ENCODE measurements at places on chromosomes 16 and 17.

DNA sequence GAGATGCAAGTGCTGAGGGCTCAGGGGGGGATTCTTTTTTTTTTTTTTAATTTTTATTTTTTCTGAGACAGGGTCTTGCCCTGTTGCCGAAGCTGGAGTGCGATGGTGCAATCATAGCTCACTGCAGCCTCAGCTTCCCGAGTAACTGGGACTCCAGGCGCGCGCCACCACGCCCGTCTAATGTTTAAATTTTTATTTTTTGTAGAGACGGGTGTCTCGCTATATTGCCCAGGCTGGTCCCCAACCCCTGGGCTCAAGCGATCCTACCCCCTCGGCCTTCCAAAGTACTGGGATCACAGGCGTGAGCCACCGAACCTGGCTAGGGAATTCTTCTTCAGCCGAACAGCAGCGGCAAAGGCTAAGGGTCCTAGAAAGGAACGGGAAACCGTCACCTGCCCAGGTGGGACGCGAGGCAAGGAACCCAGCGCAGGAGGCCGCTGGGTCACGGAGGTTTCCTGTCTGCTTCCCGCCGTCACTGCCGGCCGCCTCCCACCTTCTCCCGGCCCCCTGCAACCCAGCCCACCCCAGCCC, 13.3 kb upstream of the OR1F1 start:
- no peak for DNase-seq

DNA sequence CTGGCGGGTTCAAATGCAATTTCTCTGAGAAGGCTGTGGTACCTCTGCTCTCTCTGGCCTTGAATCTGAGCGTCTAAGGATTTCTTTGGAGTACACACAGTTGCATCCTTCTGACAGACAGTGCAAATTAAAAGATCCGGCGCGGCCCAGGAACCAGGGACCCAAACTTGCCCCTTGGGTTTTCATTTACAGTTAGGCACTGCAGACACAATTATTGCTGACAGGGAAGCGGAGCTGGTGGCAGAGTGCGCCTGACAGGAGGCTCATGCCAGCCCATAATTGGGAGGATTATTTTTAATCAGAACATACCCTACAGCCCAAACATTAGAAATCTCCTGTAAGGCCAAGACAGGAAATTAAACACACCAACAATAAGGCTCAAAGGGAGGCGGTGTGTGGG, 1023.4 kb upstream of the RBFOX1 start:
- DNase-seq: no peak

- DNase-seq: no peak
Measured at GRCh38 chr17:64146418-64147109, 16.6 kb upstream of the ERN1 start.

GRCh38 chr17:811051-811784, 29.1 kb downstream of the MRM3 start:
- no peak for DNase-seq

DNA sequence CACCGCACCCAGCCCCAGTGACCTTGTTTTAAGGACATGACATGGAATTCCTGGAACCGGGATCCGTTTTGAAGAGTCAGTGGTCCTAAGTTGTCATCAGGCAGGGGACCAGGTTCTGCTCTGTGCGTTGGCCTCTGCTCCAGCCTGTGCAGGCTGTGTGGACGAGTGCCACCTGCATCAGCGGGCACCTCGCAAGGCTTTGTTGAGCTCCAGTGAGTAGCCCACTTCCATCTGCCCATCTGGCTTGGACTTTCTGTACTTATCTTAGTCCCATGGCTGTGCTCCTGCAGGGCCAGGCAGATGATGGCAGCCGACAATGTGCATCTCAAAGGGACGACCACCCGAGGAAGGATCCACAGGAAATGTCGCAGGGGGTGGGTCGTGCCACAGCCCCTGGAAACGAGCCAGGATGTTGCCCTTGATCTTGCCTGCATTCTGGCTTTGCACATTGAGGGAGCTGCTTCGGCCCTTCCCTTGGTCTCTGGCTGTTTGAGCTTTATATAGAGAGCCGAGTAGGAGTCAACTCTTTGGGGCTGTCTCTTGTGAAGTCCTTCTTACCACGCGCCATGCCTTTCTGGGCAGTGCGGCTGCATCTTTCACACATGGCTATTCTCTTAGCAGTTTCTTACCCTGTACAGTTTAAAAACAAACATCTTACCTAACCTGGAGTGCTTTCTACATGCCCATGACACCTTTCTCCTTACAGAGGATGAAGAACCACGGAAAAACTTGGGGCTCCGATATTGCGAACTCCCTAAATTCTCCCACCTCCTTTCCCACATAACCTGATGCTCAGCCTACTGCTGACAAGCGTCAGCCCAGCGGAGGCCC, 18.3 kb downstream of the KIAA0513 start:
- DNase-seq: no peak

- no peak for DNase-seq
Measured at GRCh38 chr17:8048736-8049135, 9.9 kb downstream of the ALOX15B start.

DNA sequence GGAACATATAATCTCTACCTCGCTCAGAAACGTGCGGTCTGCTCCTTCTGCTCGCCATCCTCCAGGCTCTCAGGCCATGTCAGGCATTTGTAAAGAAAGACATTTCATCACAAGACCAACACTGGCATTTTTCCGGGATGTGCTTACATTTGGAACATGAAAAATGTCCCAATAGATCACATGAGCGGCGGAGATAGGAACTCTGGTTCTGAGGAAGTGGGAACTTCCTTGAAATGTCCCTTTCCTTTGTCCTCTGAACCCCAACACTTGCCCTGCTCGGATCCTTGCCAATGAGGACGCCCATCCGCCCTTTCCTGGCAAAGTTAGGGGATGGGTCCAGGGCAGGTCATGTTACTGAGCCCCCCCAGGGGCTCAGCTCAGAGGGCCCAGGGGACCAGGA, 130.5 kb downstream of the MAF start:
- no peak for DNase-seq

DNA sequence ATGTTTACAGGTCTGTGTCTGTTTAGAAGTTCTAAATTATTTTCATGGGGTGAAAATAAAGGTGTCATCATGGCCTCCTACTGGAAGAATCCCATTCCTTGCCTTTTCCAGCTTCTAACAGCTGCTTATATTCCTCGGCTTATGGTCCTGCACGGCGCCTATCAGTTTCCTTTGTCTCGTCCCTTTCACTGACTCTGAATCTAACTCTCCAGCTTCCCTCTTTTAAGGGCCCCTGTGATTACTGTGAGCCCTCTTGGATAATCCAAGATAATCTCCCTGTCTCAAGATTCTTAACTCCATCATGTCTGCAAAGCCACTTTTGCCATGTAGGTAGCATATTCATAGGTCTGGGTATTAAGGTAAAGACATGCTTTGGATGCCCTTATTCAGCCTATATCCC, 441.0 kb upstream of the ERCC4 start:
- no peak for DNase-seq

DNA sequence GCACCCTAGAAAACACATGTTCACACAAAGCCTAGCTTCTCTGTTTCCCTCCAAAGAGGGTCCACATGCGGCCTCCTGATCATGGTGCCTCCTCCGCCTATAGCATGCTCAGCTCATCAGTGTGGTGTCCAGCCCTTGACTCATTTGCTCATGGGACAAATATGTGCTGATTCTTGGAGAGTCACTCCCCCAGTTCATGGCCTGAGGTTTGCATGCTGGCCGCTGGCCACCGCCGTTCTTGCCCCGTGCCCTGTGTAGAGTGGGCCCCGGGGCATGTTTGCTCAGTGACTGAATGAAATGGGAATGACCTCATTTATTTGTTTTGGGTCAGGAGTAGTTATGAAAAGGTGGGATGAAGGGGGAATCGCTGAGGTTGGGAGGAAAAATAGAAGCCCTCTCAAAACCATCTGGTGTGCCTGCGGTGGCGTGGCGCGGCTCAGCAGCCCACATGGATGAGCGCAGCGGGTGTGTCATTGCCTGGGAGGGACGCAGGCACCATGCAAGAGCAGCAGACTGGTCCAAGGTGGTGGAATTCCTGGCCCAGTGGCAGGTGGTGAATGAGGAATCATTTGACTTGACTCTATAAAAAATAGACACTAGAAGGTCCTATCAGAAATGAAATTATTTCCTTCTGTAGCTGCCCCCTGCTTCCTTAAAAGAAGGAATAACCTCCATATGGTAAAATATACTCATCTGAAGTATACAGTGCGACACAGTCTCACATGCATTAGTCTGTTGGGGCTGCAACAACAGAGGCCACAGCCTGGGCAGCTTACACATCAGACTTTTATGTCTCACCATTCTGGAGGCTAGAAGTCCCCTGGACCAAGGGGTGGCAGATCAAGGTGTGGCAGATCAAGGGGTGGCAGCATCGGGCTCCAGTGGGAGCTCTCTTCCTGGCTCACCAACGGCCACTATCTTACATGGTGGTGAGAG, 31.7 kb downstream of the CRISPLD2 start:
- no peak for DNase-seq

GRCh38 chr17:6356562-6356961, 78.4 kb downstream of the AIPL1 start:
- no peak for DNase-seq

DNA sequence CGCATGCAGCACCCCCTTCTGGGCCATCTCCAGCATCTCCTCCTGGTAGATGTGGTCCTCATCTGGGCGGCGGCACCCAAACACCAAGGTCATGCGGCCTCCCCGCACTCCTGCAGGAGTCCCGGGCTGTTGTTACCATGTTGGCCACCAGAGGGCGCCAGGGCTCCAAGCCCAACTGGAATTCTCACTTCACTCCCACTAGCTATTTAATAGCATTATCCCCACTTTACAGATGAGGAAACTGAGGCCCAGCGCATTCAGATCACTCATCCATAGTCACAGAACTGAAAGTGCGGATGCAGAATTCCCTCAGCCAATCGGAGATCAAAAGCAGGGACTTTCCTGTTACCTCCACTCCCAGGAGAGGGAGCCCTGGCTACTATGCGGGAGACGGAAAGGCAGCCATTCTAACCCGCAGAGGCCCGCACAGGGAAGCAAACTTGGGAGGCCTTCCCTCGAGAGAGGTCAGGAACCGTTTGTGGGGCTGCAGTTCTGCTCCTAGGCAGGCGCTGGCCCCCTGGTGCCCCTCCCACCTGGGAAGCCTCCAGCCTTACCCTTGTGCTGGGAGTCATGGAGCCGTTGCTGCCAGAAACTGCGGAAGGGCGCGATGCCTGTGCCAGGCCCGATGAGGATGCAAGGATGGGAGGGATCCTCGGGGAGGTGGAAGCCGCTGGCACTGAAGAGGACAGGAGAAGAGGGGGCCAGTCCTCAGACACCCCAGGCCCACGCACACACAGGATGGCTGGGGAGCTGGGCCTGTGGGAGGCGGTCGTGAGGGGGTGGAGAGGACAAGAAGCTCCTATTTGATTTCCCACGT, 40.1 kb downstream of the NOS2 start:
- DNase-seq: no peak

GRCh38 chr16:21560462-21560861, 38.9 kb upstream of the METTL9 start:
- DNase-seq: no peak

DNA sequence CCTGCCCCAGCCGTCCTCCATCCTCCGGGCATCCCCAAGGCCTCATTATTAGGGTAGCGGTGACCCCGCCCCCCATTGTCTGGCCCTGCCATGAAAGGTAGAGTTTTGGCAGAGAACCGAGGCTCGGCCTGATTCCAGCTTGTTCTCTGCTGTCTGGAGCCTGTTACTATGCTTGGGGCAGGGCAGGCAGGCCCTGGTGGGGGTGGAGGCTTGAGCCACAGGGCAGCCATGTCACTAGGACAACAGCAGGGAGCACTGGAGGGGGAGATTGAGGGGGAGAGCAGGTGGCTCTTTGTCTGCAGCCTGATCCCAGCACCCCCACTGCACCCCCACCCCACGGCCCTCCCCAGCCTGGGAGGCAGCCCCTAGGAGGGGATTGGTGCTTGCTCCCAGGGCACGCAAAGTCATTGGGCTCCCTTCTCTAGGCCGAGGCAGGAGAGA, 15.4 kb downstream of the RHBDL3 start:
- DNase-seq: no peak

- DNase-seq: no peak
Measured at GRCh38 chr16:68233835-68234187, 2.1 kb downstream of the ESRP2 start.

- DNase-seq: no peak
Measured at GRCh38 chr16:66538910-66539309, 11.0 kb downstream of the TK2 start.

GRCh38 chr17:17730250-17730935, 49.1 kb downstream of the RAI1 start:
- DNase-seq: no peak

DNA sequence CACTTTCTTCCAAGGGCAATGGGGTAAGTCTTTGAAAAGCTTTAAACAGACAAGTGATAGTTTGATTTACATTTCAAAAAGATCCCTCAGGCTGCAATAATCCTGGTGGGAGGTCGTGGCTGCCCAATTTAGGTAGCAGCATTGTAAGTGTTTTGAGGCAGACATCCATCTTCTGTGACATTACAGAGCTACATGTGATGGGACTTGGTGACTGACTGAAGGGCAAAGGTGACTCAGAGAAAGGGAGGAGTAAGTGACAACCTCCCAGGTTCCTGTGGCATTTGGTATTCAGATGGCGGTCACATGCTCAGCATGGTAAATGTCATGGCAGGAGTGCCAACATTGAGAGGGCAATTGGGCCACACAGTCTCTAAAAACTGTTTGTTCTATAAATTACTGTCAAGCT, 26.5 kb downstream of the STAT3 start:
- DNase-seq: no peak

- DNase-seq: no peak
Measured at GRCh38 chr16:57803134-57803990, 1.1 kb upstream of the KIFC3 start.
